ENCODE measurements at places on chromosomes 6 and 20.

DNA sequence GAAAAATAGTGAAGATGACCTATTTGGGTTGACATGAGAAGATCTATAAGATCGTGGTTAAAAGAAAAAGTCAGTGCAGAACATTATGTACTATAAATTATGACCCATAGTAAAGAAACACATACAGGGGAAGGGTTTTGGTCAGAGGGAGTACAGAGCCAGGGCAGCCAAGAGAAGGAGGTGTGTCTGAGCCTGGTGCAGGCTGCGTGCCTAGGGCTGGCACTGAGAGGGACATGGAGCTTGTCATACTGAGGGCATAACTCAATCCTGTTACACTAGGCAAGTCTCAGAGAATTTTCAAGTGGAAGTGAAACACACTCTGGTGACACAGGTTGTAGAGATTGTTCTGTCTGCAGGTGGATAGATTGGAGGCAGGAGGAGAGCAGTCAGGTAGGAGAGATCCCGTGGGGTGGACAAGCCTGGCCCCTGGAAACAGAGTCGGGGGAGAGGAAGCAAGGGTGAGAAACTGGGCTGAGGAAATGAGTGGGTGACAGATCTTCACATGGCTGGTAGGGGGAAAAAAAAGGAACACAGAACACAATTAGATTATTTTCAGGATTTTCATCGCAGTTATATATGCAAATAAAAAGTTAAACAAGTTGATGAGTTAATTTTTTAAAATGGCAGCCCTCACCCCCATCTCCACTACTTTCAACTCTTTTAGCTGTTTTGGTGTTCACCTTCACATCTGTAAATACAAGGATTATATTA, 18.5 kb upstream of the RNF39 start:
- DNase-seq: no peak

DNA sequence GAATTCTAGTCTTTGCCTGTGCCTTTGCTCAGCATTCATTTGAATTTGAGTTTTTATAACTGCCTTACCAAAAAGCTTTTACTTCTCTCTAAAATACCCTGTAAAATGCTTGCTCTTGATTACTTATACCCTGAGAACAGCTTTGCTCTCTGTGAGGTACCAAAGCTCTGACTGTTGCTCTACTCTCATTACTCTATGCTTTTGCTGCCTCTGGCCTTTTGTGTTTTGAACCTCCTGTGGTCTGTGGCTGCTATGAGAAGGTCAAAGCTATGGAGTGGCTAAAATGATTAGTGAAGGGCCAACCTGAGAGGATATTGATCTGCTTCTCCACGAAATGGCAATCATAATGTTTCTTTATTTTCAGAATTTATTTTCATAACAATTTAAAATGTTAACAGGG, 375.6 kb upstream of the IMPG1 start:
- DNase-seq: no peak

GRCh38 chr6:84515067-84515466, 249.3 kb downstream of the TBX18 start:
- DNase-seq: no peak

DNA sequence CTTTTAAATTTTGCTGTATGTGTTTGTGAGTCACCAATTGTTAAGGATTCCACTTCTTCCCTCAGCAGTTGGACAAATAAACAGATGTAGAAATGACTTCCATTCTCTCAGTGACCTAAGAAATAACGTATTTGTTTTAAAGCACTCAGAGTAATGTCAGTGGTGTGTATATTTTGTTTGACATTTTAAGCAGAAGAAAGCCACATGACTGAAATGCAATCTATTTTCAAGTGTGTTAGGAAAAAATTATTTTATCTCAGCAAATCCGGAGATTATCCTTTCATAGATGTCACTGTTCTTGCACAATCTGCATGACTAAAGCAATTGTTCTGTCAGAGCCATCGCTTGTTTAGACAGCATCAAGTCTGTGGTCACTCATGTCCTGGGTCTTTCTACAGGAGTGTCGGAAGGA, 77.1 kb downstream of the JAG1 start:
- peak; percentile 33 for DNase-seq

DNA sequence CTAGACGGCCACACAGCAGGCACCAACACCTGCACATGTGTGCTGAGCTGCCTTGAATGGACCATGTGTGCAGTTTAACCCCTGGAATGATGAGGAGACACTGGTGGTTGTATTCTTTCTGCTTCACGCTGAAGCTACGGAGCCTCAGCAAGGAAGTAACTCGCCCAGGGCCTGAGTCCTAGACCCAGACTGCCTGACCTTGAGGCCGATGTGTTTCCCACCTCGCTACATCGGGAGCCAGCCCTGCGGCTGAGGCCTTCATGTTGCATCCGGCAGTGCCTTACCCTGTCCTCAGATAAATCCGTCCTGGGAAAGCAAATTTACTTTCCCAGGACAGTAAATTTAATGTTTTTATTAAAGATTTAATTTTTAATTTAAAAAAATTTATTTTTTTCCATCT, 110.0 kb upstream of the MTHFD1L start:
- DNase-seq: no peak

DNA sequence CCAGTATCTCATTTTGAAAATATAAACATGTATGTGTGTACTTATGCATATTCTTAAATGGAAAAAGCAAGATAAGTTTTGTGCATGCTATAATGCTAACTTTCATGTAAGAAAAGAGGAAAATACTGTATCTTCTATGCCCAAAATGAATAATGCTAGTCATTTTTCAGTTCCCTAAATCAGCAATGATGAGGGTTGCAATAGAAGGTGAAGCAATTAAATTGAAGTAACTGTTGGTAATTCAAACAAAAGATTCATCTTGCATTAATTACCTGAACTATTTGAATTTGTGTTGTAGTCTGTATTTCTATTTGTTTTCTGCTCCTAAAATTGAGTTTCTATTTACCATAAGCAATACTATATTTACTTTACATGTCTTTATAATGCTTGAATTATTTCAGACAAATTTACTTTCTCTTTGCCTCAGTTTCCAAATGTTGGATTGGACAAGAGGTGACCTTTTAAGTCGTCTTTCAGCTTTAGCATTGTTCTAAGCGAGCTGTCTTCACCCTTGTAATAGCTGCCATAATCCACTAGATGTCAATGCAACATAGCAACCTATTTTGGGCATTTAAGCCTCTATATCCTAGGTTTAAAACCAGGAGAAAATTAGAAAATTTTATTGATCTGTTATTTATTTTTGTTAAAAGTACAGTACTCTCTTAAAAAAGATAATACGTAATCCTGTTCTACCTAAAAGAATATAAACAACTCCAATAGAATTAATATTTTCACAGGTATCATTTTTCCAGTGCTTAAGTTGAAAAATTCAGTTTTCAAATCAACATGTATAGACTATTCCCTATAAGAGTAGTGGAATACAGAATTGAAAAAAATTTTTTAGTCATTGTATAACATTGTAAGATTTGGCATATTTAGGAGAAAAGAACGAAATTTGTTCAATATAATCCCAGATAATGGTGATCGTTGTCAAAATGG, 52.3 kb upstream of the IFNGR1 start:
- DNase-seq: peak; percentile 56

GRCh38 chr6:36766399-36766945, 68.8 kb downstream of the RAB44 start:
- DNase-seq: no peak

- DNase-seq: no peak
Observed at GRCh38 chr6:165129086-165129485, 180.3 kb downstream of the C6orf118 start.

- no peak for DNase-seq
Observed at GRCh38 chr20:57667924-57668782, 41.7 kb downstream of the PMEPA1 start.

DNA sequence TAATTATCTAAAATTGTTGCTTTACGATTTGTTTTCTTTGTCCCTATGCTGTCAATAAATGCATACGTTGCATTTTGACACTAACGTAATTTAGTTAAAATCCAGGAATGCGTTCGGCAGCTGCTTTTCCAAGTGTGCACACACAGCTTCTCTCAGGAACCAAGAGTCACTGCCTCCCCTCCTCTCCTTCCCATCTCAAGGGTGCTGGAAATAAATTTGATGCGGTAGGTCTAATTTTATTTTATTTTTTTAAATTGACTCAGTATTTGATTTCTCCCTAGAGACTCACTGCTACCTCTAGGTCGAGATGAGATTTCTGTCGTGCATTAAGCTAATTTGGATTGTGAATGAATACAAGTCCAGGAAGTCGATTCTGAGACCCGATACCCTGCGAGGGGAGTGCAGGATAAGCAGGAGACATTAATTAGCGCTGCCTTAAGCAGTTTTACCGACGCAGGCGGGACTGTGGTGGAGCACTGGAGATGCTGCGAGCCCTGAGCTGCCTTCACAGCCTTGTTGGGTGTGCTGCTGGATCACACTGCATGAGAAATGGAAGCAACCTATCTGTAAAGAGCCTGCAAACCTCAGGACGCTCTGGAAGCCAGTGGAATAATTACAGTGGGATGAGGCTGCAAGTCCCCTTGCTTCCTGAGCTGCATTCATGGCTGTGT, 381.2 kb downstream of the C6orf118 start:
- no peak for DNase-seq

DNA sequence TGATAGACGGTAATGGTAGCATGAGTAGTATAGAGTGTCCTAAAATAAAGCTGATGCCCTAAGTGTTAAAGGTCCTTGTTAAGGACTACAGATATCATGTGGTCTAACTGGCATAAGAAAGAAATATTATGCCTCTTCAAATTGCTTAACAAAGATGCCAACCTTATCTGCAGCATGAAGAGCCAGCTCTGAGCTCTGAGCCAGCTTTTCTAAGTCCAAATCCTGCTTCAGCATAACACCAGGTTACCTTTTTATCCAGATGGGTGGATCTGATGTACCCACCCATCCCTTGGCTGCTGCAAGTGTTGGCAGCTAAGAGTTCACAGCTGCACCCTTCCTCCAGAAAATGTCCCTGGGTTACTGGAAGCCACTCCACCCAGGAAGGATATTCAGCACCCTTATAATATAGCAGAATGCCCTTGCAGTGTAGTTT, 83.8 kb downstream of the TENT5A start:
- DNase-seq: no peak
